ENCODE measurements at places on chromosomes 7 and 10.
A peak's percentile ranks its signal among the peaks of the same experiment; 100 is the strongest.

DNA sequence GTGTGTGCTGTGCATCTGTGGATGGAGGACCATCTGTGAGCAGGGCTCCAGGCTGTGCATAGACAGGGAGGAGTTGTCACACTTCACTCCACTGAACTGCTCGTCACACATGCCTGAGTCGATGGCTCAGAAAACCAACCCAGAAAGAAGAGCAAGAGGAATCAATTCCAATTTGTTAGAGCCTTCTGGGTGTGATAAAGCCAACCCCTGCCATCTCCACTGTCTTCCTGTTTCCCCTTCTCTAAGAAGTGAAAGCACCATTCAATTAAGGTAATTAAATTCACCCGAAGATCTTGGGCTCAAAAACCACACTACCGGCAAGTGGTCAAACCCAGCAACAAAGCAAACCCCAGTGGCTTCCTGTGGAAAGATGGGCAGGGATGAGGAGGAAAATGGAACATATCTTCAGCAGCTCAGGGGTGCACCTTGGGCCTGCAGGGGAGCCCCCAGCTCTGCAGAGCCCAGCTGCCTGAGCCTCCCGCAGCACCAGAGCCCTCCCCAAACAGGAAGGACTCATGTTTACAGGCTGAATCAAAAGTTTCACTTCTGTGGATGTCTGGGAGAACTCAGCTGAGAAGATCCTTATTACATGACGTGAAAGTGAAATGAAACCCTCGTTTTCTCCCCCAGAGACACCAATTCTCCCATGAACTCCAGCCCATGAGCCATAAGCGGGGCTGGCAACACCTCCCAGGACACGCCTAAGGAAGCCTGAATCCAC is 10.9 kb downstream of the C10orf71 start:
- H3K27ac ChIP-seq = no peak overlapping the region
- DNase-seq = peak; percentile 7
- H3K4me3 ChIP-seq = peak overlapping the region; percentile 18

DNA sequence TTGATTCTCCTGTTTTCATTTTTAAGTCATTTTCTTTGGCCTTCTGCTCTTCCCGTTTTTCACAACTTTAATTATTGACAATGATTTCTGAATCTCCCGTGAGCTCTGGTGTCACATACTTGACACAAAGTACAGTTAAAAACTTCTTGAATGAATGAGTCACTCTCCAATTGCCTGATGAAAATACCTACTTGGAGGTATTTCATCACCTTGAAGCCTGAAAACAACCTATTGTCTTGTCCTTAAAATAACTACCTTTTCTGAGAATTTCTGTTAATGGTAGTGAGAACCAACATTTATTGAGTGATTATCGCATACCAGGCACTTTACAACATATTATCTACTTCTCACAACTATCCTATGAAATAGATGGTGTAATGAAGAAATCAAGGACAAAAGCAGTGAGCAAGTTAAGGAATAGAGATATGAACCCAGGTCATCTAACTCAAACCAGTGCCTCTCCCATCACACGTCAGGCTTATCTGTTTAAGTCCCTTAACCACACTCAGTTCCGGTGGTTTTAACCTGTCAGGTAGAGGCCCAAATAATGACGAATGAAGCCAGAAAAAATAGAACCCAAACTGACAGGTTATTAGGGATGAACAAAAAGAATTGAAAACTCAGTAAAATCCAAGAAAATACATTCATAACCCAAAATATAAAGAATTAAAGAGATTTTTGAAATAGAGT is 11.6 kb downstream of the BET1 start:
- no peaks in the 10 kb centered on the region for H3K27me3 ChIP-seq
- no peak for DNase-seq
- H3K36me3 ChIP-seq = peaks cover 15% of the 10 kb centered on the region
- no peak overlapping the region for H3K4me3 ChIP-seq

DNA sequence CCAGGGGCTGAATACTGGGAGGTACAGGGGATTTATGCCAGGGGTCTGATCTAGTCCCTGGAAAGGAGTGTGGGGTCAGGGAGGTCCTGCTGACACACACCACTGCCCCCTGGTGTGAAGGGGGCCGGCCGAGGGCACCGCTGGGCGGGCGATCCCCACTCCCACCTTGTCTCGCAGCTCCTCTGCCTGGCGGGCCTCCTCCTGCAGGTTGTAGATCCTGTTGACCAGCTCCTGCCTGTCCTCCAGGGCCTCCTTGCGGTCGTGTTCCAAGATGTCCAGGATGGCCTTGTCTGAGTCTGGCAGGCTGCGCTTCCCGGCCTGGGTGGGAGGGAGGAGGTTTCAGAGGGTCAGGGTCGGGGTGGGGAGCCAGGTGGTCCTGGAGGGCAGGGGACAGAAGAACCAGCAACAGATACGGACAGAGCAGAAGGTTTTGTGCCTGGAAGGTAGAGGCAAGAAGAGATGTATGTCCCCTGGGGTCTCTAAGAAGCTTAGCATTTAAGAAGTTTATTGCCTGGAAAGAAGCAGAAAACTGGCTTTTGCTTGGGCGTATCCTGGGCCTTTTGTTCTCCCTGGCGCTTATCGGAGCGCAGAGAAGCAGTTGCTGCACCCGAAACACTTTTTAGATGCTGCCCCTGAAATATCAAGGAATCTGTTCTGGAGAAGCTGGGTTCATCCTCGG is 94.5 kb upstream of the GNA12 start:
- no peaks in the 10 kb centered on the region for H3K4me1 ChIP-seq
- DNase-seq = no peak
- no peak overlapping the region for H3K27ac ChIP-seq
- H3K4me3 ChIP-seq = no peak overlapping the region
- no peaks in the 10 kb centered on the region for H3K27me3 ChIP-seq

DNA sequence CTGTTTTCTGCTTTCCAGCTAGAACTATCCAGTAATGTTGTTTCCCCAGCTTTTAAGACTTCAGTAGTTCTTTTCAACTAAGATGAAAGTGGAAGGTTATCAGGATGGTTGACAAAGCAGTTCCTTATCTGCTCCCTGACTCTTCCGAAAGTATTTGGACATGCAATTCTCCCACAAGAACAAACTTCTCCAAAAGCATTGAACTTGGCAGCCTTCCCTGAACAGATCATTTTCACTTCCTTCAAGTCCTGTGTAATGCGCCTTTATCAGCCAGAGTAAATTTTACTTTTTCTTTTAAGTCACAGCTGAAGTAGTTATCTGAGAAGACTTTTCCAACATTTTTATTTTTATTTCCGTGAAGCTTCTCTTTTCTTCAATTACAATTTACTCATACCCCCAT is 39.7 kb downstream of the CDC14C start:
- H3K4me1 ChIP-seq = no peaks in the 10 kb centered on the region
- no peaks in the 10 kb centered on the region for H3K36me3 ChIP-seq
- no peaks in the 10 kb centered on the region for H3K27me3 ChIP-seq
- DNase-seq = no peak
- H3K27ac ChIP-seq = no peak overlapping the region

GRCh38 chr10:63573068-63573697 is 52.0 kb downstream of the REEP3 start:
- H3K27me3 ChIP-seq = no peaks in the 10 kb centered on the region
- DNase-seq = no peak
- peaks cover 31% of the 10 kb centered on the region for H3K4me1 ChIP-seq
- no peak overlapping the region for H3K4me3 ChIP-seq
- H3K36me3 ChIP-seq = no peaks in the 10 kb centered on the region
- H3K27ac ChIP-seq = peak overlapping the region; percentile 33

Data from CD4-positive, alpha-beta memory T cell (primary cell).